ENCODE measurements at places on chromosomes 6 and 20. TPM values are rescaled to one million over a fixed set of nuclear protein-coding genes. Genes with fewer than 3 reads are reported as not detected.

The FOXC1 gene
- total RNA-seq, result 134 TPM

The PHACTR1 gene
- 33.9 TPM for total RNA-seq

The HRH3 gene
- not detected for total RNA-seq

The TNFRSF21 gene
- total RNA-seq, result 4.5 TPM

The MICB gene
- 6.2 TPM for total RNA-seq

The ELOVL2 gene
- 0.81 TPM for total RNA-seq

The GABBR1 gene
- total RNA-seq, result 126 TPM

The ATP6V1G2 gene
- total RNA-seq, result 1.3 TPM

The NMBR gene
- total RNA-seq, result not detected

The PSMB9 gene
- 42.8 TPM for total RNA-seq

The ADGRF5 gene
- 34.6 TPM for total RNA-seq

The PBOV1 gene
- not detected for total RNA-seq

The ISM1 gene
- total RNA-seq, result 42.9 TPM

The CCN6 gene
- total RNA-seq, result not detected

The DNAH8 gene
- total RNA-seq, result 0.03 TPM

The ABHD16B gene
- not detected for total RNA-seq

The LTA gene
- not detected for total RNA-seq

The AVP gene
- total RNA-seq, result not detected

The GPR6 gene
- not detected for total RNA-seq

The LY6G6F gene
- not detected for total RNA-seq

The TGM3 gene
- not detected for total RNA-seq

The FKBP1A gene
- 249 TPM for total RNA-seq

The MEP1A gene
- not detected for total RNA-seq

The TRDN gene
- total RNA-seq, result 0.33 TPM

The TOMM6 gene
- total RNA-seq, result 75.5 TPM

The HTR1B gene
- 6.6 TPM for total RNA-seq

The HLA-DQB1 gene
- 43.4 TPM for total RNA-seq

The GABRR1 gene
- 1.8 TPM for total RNA-seq

The BPIFA1 gene
- total RNA-seq, result not detected

The LRRC1 gene
- 25.3 TPM for total RNA-seq

The SLC26A8 gene
- total RNA-seq, result 0.33 TPM

The GLP1R gene
- not detected for total RNA-seq

The MYH7B gene
- 0.57 TPM for total RNA-seq

The TXNDC5 gene
- 96.7 TPM for total RNA-seq

The TMC2 gene
- 0.15 TPM for total RNA-seq

The RSPO3 gene
- total RNA-seq, result 12.5 TPM

The GSS gene
- 22.9 TPM for total RNA-seq

The LY86 gene
- 3.6 TPM for total RNA-seq

The NKX2-2 gene
- not detected for total RNA-seq

The RIN2 gene
- 67.0 TPM for total RNA-seq

The RHAG gene
- total RNA-seq, result not detected

The SLC12A5 gene
- 0.94 TPM for total RNA-seq

The MAS1 gene
- total RNA-seq, result 0.12 TPM

The CFB gene
- 141 TPM for total RNA-seq

The DHX35 gene
- 11.3 TPM for total RNA-seq

The DUSP15 gene
- 4.7 TPM for total RNA-seq

The CEP250 gene
- 32.5 TPM for total RNA-seq

The LZTS3 gene
- 9.5 TPM for total RNA-seq

The KCTD20 gene
- 58.7 TPM for total RNA-seq

The LCA5 gene
- total RNA-seq, result 8.8 TPM

The KPNA5 gene
- total RNA-seq, result 21.7 TPM

The RPP21 gene
- total RNA-seq, result 26.7 TPM

The TFAP2B gene
- total RNA-seq, result not detected

The CD93 gene
- 123 TPM for total RNA-seq

All from aorta (tissue), 5 donors.